ENCODE measurements at places on chromosomes 12 and 14. TPM values are rescaled to one million over a fixed set of nuclear protein-coding genes. Genes with fewer than 3 reads are reported as not detected.

Gene PIWIL1
- total RNA-seq: not detected

Gene PRKD1
- total RNA-seq: 3.0 TPM

Gene CLMN
- 8.9 TPM for total RNA-seq

DNA sequence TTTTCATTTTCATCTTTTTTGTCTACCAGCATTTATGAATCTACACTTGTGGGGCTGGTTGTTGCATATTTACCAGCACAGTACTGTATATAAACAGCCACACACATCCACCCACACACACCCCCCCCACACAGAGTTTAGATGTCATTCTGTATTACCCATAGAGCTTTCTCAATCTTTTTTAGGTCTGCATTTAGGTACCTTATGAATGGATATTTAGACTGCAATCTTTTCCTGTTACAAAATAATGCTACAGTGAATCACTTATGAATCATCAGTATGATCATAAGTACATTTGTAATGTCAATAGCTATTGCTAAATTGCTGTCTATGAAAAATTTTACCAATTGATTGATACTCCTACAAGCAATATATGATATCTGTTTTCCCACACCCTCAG, 67.3 kb upstream of the STK38L start:
- DNase-seq: no peak

DNA sequence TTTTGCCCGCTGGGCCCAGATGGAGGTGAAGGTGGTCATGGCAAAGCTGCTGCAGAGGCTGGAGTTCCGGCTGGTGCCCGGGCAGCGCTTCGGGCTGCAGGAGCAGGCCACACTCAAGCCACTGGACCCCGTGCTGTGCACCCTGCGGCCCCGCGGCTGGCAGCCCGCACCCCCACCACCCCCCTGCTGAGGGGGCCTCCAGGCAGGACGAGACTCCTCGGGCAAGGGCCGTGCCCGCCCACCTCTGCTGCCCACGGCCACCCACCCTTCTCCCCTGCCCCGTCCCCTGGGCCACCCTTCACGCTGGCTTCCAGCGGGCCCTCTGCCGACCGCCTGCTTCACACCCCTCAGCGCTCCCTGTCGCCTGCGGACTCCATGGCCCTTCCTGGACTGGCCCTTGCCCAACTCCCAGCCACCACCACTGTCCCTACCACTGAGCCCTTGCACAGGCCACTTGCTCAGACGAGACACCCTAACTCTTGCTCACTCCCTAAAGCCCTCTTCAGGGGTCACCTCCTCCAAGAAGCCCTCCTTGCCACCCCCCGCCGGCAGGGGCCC, 42.5 kb downstream of the CYP46A1 start:
- no peak for DNase-seq

DNA sequence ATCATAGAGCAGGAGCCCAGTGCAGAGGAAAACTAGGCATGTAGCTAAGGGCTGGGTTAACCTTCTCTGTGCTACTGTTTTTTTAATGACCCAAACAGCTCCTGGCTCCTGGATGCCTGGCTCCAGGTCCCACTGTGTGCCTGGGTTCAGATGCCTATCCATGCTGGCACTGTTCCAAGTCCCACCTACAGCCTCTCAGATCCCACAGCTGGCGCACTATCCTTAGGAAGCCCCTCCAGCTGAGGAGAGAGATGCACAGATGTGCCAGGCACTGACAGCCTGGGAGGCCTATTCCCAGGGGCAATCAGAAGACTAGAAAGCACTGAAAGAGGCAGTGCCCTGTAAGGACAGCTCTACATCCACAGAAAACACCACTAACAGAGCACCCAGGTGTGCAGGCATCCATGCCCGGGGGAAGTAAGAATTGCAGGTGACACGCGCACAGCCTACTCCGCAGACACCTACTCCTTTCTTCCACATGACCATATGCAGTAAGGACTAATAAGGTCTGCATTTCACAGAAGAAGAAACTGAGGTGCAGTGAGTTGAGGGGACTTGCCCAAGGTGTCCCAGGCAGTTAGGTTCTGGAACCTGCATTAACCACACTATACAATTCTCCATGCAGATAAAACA, 51.2 kb downstream of the PITPNM2 start:
- no peak for DNase-seq

DNA sequence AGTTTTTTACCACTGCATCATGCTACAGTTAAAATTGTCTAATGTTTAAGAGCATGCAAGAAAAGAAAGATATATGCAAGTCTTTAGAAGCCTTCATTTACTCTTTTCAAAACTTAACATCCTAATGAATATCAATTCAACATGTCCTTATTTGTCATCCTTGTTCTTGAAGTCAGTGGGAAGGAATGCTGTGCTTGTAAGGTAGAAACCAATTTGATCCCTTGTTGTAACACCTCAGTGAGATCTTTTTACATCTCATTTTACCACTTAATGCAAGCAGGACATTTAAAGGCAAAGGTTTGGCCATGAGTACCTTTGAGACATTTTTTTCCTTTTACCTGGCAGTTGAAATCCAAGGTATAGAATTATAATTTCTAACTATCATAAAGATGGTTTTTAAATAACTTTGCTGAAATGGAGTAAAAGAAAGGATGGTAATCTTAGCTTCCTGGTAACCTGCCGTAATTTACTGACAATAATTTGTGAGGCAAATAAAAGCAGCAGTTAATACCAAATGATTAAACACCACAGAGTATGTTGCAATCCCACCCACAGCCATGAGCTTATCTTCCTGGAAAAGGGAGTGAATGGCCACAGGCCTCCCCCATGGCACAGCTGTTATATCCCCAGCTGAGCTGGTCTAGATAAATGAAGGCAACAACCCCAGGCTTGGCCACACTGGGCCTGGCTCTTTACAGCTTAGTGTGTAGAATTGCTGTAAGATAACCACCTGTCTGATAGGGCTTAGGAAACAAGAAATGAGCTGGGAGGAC, 33.2 kb upstream of the STRN3 start:
- peak; percentile 64 for DNase-seq

DNA sequence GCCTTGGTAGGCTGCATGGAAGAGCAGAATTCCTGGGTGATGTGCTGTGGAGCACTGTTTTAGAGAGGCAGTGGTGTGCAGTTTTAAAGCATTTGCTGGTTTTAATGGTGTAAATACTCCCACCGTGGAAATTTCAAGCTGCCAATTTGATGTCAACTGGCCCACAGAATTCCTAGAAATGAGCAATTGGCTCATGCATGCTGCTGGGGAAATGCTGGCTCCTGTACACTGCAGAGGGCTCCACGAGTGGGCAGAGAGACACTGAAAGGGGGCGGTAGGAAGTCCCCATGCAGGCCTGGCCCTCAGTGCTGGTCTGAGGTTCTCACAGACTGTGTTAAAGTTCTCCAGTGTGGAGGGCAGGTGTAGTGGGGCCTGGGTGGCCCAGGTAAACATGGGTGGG, 99.4 kb upstream of the NTF3 start:
- DNase-seq: no peak

DNA sequence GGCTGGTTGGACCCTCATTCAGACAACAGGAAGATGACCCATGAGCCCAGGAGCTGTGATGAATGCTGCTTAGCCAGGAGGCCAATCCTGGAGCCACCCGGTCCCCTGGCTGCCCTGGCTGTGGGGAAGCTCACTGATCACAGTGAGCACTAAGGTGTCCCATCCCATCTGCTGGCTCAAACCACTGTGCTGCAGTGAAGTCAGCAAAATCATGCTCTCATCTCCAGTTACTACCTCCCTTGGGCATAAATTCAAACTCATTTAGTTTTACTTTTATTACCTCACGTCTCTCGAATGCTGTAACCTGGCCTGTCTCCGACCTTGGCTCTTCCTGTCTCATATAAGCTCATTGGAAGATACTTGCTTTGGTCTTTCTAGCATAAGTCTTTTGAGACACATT, 112.4 kb downstream of the APAF1 start:
- DNase-seq: no peak

GRCh38 chr12:55942577-55943136, 11.7 kb downstream of the DGKA start:
- no peak for DNase-seq

GRCh38 chr12:115325858-115326257, 641.9 kb upstream of the TBX3 start:
- no peak for DNase-seq

DNA sequence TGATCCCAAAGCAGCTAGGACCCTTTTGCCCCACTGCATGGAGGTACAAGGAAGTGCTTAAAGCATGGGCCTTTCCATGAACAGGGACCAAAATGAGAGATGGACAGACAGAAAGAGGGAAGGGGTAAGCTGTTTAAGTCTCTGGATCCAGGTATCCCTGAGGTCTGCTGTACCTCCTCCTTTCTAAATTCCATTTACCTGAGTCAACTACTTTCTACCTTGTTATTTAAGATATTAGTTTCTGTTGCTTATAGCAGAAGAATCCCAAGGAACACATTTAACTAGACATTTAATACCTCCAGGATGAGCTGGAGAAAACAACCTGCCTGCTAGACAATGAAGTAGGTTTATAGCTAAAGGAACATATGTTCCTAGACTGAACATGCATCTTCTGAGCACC, 157.6 kb upstream of the TMCC3 start:
- DNase-seq: no peak

GRCh38 chr12:31519511-31519910, 71.4 kb downstream of the DENND5B start:
- DNase-seq: no peak

DNA sequence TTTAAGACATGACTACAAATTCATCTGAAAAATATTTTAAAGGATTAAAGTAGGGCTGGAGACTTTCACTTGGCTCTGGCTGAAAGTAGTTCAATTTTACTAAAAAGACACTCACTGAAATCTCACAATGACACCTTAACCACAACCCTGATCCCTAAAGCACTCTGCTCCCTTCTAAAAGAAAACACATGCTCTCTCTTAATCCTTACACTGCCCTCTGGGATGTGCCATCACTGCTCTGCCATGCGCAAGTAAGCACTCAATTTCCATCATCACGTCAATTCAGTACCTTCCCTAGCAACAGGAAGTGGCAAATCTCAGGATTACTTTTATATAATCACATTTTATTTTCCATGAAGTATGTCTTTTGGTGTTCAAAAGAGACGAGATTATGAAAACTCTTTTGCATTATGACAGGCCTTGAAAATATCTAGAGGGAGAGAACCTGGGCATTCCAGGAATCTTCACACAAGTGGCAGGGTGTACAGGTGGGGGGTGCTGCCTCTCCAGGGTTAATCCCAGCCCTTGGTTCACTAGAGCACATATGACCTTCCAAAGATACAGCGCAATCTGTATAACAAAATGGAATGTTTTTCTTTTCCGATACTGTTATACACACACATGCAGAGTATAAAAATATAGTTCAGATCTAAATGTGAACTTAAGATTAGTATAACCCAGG, 7.3 kb downstream of the ATG14 start:
- DNase-seq: no peak

DNA sequence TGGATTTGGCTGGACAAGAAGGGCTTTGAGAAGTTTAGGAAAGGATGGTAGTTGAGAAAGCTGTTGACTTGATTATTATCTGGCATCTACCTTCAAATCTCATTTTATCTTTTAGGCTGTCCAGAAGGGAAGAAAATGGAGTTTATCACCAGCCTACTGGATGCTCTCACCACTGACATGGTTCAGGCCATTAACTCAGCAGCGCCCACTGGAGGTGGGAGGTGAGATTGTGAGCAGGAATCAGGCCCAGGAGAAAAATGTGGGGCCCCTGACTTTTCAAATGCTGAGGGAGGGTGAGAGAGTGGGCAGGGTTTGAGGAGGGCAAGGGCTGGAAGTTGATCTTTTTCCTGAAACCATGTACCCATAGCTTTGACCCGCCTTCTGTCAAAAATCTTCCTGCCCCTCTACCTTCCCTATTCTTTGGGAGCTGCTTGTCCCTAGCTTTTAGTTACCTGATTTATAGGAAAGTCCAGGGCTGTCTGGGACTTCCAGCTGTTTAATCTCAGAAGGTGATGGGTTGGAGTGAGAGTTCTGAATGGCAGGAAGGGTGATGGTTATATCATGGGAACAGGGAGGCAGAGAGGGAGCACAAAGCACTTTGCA, 134.2 kb downstream of the SMOC1 start:
- DNase-seq: no peak

DNA sequence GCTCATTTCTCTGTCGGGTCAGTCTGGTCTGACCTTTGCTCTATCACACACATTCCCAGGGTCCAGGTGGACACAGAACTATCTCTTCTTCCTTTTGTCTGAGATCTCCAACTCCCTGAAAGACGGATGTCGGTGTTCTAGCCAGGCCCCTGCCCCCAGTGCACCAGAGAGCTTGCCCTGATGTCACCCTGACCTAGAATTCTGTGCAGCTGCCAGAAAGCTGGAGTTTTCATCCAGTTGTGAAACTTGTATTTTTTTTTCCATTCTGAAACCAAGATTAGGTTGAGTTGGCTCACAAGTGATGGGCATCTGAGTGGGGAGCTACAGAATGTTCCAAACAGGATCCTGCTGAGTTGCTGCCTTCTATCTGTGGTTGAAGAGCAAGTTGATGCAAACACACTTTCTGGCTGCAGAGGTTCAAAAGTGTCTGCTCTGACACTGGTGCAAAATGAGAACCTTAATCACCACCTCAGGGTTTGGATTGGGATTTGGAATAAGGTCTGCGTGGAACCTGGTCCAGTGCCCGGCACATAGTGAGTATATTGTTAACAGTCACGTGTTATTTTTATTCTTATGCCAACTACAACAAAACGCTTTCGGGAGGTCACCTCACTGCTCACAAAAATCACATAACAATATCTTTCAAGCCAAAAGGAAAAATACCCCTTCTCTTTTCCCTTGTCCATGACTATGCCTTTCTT, 211.5 kb downstream of the SLC15A4 start:
- DNase-seq: no peak

GRCh38 chr12:68749443-68749842, 3.5 kb downstream of the SLC35E3 start:
- no peak for DNase-seq

DNA sequence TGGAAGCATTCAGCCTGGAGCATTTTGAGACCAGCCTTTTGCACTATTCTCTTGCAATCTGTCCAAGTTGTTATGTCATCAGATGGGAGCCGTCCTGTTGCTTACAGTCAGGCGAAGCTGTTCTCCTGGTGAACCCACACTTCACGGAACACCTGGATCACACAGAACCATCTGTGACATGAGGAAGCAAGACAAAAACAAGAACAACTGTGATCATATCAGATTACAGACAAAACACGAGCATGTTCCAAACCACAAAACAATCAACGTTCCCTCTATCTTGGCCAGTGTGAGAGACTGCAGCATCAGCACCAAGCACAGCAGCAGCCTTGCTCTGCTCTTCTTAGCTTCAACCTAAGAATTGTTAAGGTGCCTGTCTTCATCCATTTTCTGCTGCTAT, 180.5 kb upstream of the SFSWAP start:
- no peak for DNase-seq

DNA sequence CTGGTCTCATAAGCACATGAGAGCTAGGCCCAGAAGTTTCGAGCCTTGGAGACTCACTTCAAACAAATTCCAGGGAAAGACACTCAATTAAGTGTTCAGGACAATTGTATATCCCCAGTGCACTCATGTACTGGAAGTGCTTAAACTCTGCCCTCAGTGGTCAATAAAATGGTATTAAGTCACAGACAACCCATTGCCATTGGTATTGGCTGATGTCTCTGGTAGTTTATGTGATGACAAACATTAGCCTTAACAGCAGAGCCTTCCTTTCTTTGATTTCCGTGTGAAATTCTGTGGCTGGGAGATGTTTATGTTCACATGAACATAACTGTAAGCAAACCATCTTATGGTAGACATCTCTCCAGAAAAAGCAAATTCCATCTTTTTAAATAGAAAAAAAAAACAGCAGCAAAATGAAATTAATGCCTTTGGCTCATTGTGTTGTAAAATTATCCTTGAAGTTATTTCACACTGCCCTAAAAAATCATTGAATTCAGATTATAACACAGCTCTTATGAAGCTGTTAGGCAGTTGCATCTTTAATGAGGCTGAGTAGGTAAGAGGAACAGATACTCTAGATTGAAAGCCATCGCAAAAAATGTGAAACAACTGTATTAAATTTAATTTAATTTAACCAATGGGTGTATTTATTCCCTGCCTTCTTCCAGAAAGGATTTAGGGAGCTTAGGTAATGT, 216.2 kb upstream of the PLEKHG7 start:
- no peak for DNase-seq

Measured in left ventricle myocardium superior (tissue), 1 donor.